ENCODE measurements at places on chromosomes 12 and 14.

GRCh38 chr12:64008596-64008995 is 164.1 kb downstream of the SRGAP1 start:
- DNase-seq: no peak

- no peak for DNase-seq
These were observed 4.8 kb downstream of the MYH7 start for GRCh38 chr14:23430723-23431085.

GRCh38 chr12:52278575-52279421 is 4.4 kb downstream of the KRT86 start:
- DNase-seq: peak; percentile 59

DNA sequence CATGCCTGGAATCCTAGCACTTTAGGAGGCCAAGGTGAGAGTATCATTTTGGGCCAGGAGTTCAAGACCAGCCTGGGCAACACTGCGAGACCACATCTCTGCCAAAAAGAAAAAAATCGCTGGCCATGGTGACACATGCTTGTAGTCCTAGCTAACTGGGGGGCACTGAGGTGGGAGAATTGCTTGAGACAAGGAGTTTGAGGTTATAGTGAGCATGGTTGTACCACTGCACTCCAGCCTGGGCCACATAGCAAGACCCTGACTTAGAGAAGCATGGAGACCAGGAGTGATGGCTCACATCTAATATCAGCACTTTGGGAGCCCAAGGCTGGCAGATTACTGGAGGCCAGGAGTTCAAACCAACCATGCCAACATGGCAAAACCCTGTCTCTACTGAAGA is 9.2 kb downstream of the PTGES3 start:
- DNase-seq: no peak

DNA sequence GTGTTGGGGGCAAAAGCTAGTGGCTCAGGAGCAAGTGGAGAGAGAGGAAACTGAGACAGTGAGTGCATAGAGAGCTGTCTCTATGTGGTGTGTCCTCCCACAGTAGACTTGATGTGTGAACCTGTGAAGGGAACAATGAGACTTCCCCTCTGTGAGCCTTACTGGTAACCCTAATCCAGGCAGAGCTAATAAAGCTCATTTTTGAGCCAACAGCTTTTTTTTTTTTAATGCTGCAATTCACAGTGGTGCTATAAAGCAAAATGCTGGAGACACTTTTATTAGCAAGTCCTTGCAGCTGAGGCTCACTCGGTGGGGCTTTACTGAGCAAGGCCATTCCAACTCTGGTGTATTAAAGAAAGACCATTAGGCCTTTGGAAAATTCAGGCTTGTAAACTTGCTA is 26.9 kb downstream of the FBXW8 start:
- DNase-seq: no peak

- no peak for DNase-seq
These were observed 25.6 kb upstream of the PCNX1 start for GRCh38 chr14:70881549-70882177.

DNA sequence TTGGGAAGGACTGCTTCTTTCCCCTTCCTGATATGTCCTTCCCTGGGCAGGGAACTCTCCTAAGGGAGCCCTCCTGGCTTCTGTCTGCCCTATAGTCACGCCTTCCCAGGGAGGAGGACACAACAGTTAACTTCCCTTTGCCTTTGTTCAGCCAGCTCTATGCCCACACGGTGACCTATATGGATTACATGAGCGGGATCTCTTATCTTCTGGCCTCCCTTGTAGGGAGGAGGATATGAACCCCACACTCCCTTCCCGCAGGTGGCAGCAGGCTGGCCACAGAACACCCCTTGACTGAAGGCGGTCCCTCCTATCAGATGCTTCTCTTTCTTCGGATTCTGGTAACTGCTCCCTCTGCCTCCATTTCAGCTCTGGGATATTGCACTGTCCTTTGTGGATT is 135.6 kb upstream of the MAX start:
- no peak for DNase-seq

DNA sequence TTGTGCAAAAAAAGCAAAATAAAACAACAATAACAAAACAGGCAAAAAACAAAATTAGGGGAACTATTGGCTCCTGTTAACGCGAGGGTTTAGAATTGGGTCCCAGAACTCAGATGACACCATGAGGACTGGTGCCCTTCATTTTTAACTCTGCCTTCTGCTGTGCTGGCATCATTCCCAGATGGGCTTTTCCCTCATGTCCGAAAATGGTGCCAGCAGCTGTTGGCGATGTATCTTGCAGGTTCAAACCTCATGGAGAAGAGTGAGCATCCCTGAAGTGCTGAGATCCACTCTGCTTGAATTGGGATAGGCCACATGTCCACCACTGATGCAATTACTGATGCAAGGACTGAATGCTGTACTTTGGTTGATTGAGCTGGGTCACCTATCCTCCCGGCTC is 61.1 kb downstream of the MYRFL start:
- no peak for DNase-seq

DNA sequence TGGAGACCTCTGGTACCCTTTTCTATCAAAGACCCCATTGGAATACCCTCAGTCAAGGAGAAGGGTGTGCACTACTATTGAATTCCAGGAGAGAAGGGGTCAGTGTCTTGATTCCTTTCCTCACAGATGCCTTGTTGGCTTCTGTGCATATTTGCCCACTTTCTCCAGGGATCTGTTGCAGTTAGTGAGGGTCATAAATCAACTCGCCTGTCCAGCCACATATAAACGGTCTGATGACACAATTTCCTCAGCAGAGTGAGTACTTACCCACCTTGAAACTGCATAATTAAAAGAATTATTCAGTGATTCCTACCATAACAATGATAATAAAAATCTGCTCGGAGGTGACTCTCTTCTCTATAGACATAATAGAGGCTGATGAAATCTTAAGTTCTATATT is 13.9 kb upstream of the DCD start:
- DNase-seq: no peak

DNA sequence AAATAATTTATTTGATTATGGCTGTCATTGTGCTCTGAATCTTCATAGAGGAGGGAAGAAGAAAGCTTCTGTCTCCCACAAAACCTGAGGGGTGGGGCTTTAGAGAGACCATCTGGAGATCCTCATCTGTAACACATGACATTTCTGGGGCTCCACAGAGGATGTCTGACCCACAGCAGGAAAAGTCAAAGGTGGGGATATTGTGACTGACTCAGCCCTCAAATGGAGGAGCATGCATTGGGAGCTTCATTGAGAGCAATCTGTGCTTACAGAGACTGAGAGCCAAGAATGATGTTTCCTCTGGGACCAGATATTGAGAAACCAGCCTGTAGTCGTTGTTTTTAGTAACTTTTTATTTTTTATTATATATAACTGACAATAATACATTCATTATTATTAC is 158.7 kb downstream of the SYT1 start:
- no peak for DNase-seq

- DNase-seq: peak; percentile 25
These were observed 44.5 kb downstream of the KDM2B start for GRCh38 chr12:121536054-121536898.

GRCh38 chr12:107415834-107416233 is 269.8 kb upstream of the PWP1 start:
- DNase-seq: no peak

GRCh38 chr12:50040657-50041056 is 15.4 kb upstream of the RACGAP1 start:
- no peak for DNase-seq

All from stimulated activated CD4-positive, alpha-beta T cell treated with anti-CD3 and anti-CD28 coated beads, TNF-alpha, amount 100 ng/mL, for 4 hours (primary cell).